ENCODE measurements at places on chromosomes 7 and 10. TPM values are rescaled to one million over a fixed set of nuclear protein-coding genes. Genes with fewer than 3 reads are reported as not detected.

ITIH5 gene
- polyA plus RNA-seq = not detected

DNA sequence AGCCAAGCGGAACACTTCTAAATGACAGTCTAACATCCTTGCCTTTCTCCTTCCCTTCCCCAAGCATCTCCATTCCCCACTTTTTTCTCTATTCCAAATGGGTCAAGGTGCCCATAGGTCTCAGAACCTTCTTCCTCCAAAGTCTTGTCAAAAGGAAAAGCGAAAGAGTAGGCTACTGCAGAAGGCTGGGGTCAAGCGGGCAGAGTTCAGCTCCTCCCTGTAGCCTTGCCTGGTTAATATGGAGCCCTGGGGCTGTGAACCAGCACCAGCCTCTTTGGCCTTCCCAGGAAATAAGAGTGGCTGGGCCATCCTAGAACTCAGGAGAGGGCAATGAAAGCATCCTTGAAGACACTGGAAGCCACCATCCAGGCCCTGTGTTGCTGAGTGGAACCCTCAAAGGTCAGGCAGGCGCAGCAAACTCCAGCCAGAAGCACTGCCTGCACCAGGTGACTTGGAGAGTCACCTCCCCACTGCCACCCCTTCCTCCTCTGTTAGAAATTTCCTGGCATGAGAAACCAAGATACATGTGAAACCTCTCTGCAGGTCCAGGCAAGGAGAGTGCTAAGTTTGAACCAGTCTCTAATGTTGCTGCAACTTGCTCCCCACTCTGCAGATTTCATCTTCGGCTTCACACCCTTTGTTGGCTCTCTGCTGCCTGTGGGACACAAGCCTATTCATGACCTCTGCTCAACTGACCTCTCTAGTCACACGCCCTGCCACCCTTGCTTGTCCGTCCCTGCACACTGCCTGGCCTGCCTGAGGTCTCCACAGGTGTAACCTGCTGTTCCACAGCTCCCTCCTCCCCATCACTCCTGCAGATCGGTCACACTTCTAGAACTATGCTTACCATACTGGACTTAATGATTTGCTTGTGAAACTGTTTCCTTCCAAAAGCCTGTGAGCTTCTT lies 74.9 kb downstream of the SH3PXD2A start:
- no peak for DNase-seq

DNA sequence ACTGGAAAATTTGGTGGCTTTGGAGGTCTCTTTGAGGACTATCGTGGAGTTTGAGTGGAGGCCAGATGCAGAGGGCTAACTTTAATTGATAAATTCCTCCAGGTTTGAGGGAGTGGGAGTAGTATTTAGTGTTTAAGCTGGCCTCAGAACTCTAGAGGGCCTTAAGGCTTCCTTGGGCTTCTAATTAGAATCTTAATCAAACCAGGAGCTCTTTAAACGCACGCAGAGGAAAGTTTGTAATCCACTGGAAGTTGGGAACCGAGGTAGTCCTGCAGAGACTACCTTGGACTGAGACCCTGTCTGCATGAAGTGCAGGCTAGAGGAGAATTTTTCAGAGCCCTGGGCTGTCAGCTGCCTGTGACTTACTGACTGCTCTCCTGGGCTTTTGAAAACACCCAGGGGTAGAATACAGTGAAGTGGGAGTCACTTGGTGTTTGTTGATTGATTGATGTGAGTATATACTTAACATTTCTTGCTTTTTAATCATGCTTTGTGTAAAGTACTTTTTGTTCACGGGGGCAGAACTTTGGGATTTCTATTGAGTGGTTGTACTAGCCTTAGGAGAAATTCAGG lies 5.9 kb downstream of the SPAG6 start:
- no peak for DNase-seq

GRCh38 chr7:147380926-147381325 lies 1209.6 kb upstream of the C7orf33 start:
- DNase-seq = no peak

- peak; percentile 95 for DNase-seq
Measured at GRCh38 chr7:66697449-66698438, 42.8 kb upstream of the RABGEF1 start.

DNA sequence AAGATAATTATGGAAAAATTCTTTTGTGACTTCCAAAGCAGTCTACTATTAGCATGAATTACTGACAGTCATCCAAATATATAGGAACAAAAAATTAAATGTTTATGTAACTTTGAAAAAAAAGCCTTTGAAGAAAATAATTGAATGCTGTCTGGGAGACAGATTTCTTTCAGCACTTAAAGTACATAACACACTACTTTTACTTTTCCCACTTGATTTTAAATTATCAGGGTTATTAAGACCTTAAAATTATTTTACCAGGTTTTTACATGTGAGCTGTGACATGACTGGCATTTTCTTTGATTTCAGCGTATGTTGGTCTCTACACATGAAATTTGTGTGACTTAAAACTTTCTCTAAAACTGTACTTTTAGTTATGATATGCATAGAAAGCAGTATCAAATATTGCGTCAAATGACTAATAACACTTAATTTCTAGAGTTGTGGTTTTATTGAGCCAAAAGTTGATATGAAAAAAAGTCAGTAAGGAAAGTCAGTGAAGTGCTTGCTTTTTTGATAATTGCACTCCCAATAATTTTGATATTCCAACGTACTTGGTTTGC lies 3.1 kb downstream of the PTEN start:
- DNase-seq = no peak

SPDYE9 gene
- 0.38 TPM for polyA plus RNA-seq

ECD gene
- 36.0 TPM for polyA plus RNA-seq

- DNase-seq = peak; percentile 44
Measured at GRCh38 chr10:71605263-71605962, 114.2 kb downstream of the C10orf105 start.

DNA sequence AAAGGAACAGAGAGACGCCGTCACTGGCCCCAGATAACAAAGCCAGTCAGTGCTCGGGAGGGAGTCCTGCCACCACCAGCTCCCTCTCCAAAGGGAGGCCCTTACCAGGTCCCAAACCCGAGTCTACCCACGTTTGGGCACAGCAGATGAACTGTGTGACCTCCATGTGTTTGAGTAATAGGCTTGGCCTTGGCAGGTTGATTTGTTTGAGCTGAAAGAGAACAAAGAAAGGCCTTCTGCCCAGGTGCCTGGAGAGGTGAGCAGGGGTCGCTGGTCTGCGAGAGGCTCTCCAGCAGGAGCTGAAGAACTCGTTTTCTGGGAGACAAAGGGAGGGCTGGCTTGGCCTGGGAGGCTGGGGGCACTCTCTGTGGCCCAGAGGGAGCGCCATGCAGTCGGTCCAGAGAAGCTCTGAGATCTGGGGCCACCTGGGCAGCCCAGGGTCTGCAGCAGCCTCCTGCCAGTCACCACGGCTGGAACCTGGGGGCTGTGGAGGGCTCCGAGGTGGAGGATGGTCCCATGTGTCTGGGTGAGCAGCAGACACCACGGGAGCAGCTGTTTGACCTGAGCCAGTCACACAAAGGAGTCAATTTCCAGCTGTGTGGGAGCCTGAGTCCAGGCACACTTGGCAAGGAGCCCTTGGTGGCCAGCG lies 99.7 kb downstream of the PAXIP1 start:
- DNase-seq = no peak

SFMBT2 gene
- polyA plus RNA-seq = 0.06 TPM

DNA sequence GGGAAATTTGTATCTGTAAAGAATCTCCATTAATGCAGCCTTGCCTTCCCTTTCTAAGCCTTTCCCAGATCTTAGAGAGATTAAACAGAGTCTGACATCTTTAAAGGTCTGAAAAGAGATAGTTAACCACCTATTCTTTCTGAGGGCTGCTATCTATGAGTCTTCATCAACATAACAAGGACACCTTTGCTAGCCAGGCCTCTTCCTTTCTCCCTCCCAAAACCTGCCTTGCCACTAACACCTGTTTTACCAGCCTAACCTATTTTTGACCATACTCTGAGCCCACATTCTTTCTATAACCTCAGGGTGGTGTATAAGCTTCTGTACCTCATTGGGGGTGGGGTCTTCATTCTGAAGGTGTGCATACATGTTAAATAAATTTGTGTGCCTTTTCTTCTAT lies 217.1 kb downstream of the IPMK start:
- no peak for DNase-seq

TSPAN12 gene
- polyA plus RNA-seq = 0.70 TPM

GRCh38 chr7:30159698-30160143 lies 24.9 kb downstream of the MTURN start:
- peak; percentile 62 for DNase-seq

DNA sequence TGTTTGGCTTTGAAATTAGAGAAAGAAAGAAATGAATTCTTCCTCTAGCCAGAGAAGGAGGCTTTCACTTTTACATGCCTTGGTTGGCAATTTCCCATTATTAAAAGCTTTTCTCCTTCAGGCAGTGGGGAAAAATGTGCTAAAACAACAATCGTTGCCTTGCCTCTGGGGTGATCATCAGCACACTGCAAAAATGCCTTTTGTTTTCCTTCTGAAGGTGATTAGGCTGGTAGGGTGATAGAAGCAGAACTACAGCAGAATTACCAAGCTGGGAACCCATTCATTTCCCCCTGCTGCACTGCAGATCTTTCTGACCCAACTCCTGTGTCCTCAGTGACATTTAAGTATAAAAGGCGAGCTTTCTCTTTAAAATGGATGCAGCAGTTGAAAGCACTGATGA lies 22.2 kb downstream of the ANK3 start:
- peak; percentile 17 for DNase-seq

GRCh38 chr10:23150091-23150490 lies 42.0 kb upstream of the PTF1A start:
- DNase-seq = no peak

DNA sequence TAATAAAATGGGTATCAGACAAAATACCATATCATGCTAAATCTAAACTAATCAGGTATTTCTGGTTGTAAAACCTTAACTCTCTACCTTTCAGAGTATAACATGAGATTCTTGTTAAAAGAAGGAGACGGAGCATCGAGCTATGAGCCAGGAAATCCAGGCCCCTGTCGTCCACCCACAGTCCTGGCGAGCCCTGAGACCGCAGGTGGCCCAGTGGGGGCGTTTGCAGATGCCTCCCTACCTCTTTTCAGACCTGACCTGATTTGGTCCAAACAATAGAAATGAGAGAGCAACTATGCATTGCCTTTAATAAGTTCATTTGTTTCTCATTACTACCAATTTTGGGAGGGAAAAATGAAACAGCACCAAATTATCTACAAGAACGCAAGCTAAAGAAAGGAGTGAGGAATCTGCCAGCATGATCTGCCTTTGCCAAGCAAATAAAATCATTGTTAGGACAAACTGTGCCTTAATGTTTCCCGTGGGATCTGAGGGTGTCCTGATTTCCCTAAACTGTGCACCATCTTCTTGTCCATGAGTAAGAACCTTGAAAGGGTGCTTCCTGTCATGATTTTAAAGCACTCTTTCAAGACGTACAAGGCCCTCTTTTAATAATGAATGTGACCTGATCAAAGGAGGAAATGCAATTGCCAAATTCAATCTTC lies 166.7 kb downstream of the TCERG1L start:
- no peak for DNase-seq

DNA sequence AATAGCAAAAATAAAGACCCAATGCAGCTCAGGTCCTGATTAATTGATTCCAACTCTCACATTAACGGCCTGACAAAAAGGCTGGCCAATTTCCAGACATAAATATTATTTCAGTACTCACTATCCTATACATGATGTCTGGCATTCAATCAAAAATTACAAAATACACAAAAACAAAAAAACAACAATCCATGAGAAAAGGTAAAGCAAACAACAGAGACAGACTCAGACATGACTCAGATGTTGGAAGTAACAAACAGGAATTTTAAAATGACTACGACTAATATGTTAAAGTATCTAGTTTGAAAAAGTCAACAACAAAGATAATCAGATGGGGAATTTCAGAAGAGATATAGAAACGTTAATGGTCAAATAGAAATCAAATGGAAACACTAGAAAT lies 152.8 kb downstream of the AMPH start:
- DNase-seq = peak; percentile 51

ACTL6B gene
- polyA plus RNA-seq = not detected

Data from GM23248 (cell line).